ENCODE measurements at places on chromosomes 12 and 14. TPM values are rescaled to one million over a fixed set of nuclear protein-coding genes. Genes with fewer than 3 reads are reported as not detected.

- peak; percentile 76 for DNase-seq
Measured at GRCh38 chr12:93571365-93571924, 1.0 kb upstream of the SOCS2 start.

GRCh38 chr12:2482938-2483660, 311.7 kb upstream of the FKBP4 start:
- no peak for DNase-seq

- no peak for DNase-seq
Measured at GRCh38 chr12:106924268-106924861, 31.3 kb upstream of the TMEM263 start.

DNA sequence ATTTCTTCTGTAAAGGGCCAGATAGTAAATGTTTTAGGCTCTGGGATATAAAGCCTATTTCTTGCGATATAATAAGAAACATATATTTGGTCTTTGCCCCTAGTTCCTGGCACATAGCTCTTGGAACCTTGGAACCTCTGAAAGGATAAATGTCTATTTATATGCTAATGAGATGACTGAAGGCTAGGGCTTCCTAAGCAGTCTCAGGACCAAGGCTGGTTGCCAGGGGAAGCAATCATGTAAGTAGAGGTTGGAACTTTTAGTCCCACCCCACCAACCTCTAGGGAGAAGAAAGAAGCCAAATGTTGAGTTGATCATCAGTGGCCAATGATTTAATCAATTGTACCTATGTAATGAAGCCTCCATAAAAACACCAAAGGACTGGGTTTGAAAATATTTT, 26.6 kb upstream of the NFYB start:
- DNase-seq: no peak

DNA sequence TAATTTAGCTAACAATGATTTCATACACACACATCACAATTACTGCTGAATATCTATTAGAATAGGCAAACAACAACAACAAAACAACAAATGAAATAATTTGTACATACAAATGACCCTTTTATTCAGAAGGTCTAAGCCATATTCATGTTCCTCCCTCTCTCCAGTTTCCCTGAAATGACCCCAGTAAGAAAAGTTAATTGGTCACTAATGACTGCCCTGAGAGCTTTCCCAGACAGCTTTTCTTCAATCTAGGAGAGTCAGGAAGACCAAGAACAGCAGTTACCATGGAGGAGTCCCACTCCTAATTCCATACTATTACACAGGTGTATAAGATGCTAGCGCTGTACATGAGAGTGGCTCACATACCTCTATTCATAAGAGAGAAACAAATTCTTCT, 121.2 kb upstream of the GRIP1 start:
- DNase-seq: no peak

The POLE2 gene
- polyA plus RNA-seq: 23.4 TPM

The FNTB gene
- 31.2 TPM for polyA plus RNA-seq

The SERPINA4 gene
- polyA plus RNA-seq: 0.80 TPM
